ENCODE measurements at places on chromosomes 11 and 22. TPM values are rescaled to one million over a fixed set of nuclear protein-coding genes. Genes with fewer than 3 reads are reported as not detected.

GRCh38 chr11:45648931-45649330 lies 16.5 kb downstream of the CHST1 start:
- DNase-seq, result no peak

The RIMBP3C gene
- polyA plus RNA-seq, result not detected

The NAA40 gene
- polyA plus RNA-seq, result 25.7 TPM

GRCh38 chr11:17719028-17719937 lies at the start of gene MYOD1:
Gene MYOD1, plus strand, starts transcription at chr11:17719571. Its CDS starts 212 bp downstream, at chr11:17719783.
- no peak for DNase-seq

The FDX1 gene
- polyA plus RNA-seq, result 8.6 TPM

GRCh38 chr11:118656563-118657165 lies 22.8 kb downstream of the TREH start:
- no peak for DNase-seq

The DNAJB7 gene
- 0.02 TPM for polyA plus RNA-seq

GRCh38 chr11:12319988-12320387 lies 57.4 kb upstream of the PARVA start:
- DNase-seq, result no peak

DNA sequence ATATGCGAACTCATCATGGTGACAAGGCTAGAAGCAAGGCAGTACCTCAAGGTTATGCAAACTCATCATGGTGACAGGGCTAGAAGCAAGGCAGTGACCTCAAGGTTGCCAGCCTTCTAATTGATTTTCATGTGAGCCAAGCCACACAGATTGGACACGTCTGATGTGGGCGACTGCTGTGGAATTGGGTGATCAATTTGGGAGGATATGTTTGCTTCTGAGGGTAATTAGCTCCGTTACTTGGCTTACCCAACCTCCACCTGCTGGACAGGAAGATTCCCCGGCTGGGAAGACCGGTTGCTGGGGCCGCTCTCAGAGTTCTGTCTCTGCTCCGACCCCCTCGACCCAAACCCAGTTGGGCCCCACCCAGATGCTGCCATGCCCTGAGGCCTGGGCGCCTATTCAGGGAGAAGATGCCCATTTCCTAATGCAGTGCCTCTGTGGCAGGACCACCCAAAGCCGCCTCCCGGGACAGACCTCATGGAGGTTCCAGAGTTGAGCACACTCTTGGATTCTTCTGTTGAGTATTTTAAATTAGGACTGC lies 69.9 kb upstream of the SHANK2 start:
- no peak for DNase-seq

DNA sequence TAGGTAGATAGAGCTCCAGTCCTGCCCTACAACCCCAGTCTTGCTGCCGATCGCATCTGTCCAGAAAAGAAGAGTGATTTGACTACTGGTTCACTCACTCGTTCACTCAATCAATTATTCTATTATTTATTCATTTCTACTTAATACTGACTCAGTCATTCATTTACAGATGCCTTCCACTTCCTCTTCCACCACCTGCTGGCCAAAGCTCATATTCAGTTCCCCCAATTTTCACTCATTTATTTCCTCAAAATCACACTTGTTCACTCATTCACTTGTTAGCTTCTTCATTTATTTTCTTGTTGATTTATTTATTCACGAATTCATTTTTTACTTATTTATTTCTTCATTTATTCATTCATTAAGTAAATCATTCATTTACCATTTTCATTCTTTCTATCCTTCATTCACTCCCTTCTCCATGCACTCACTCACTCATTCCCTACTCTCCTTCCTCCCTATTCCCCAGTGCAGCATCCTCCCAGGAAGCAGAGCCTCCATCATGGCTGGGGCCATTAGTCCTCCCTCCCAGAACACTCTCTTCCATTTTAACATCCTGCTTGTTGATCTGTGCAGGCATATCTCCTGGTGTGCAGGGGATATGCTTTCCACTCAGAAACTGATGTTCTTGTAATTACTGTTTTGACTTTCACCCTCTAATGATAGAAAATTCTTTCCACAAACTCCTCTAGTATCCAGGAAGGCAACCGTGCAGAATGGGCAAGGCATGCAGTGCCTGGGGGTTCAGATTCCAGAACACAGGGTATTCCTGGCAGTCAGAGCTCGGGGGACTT lies 281.0 kb downstream of the TENM4 start:
- DNase-seq, result no peak

- peak; percentile 80 for DNase-seq
Measured at GRCh38 chr11:47148903-47149531, 27.7 kb downstream of the ARFGAP2 start.

The TRPM5 gene
- polyA plus RNA-seq, result 4.8 TPM

GRCh38 chr11:119488256-119488995 lies 65.5 kb upstream of the THY1 start:
- no peak for DNase-seq

The MS4A4A gene
- polyA plus RNA-seq, result 0.89 TPM

DNA sequence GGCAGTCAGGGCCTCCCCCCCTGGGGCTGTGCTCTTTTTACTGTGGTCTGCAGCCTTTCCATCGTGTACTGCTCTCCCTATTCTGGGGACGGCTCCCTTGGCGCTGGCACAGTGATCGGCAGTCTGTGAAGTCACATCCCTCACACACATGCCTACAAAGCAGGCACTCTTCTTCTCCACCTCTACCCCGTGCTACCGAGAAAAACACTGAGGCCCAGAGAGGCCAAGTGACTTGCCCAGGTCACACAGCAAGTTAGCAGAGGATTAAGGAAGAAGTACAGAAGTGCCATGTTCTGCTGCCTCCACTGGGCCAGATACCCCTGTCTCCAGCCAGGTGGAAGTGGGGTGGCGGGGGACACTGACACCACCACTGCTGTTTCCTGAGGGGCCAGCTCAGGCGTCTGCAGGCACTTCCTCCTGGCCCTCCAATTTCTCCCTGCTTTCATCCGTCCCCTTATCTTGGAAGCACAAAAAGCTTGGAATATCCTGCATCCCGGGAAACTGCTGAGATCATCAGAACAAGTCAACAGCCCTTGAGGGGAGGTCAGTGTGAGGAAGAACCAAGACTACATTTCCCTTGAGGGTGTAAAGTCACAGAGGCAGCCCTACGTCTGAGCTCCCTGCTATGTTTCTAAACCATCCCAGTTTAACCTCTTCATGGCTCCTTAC lies 30.2 kb upstream of the KLHL35 start:
- DNase-seq, result no peak

DNA sequence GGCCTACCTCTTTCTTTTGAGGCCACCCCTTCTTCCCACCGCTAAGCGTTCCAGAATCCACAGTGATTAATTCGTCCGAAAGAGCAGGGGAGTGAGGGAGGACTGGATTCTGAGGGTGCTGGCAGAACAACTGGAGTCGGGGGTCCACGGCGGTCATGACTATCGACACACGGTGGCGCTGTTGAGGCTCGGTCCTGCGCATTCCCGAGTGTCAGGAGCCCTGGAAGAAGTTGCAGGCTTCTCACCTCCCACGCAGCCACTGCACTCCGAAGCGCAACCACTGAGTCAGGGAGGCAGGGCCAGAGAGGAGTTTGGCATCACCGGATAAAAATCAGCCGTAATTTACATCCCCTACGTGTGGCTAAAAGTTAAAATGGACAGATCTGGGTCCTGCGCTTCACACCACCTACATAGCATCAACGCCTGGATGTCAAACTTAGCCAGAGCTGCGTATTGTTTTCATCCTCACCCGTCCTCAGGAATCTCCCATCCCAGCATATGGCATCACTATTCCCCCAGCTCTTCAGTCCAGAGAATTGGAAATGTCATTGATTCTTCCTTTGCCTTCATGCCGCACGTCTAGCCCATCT lies 10.7 kb upstream of the CTSF start:
- peak; percentile 93 for DNase-seq

- no peak for DNase-seq
Measured at GRCh38 chr22:43847376-43848289, 14.7 kb downstream of the SULT4A1 start.

The SCGB1D2 gene
- polyA plus RNA-seq, result 3.9 TPM

GRCh38 chr11:83571302-83571701 lies 285.1 kb upstream of the CCDC90B start:
- DNase-seq, result no peak

- no peak for DNase-seq
Measured at GRCh38 chr22:33569559-33569958, 350.7 kb downstream of the LARGE1 start.

DNA sequence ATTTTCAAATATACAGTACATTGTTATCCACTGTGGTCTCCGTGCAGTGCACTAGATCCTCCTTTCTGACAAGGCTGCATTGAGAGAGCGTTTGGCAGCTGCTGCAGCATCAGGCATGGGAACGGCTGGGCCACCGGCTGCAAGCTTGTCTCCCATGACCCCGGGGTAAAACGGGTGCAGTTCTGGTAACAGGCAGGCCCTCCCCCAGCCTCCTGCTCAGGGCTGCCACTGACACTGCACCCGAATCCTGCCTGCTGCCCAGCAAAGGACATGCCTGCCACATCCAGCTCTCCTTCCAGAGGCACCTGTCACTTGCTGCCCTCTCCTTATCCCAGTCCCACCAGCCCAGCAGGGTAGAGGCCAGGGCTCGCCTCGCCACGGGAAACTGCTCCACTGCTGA lies 124.5 kb upstream of the TMEM45B start:
- no peak for DNase-seq

The CABP7 gene
- polyA plus RNA-seq, result 17.9 TPM

The SYCE3 gene
- 0.80 TPM for polyA plus RNA-seq

GRCh38 chr22:23767673-23768548 lies at the start of gene CHCHD10:
Gene CHCHD10, minus strand, starts transcription at chr22:23767972. Its CDS starts 98 bp downstream, at chr22:23767874.
- DNase-seq, result peak; percentile 84

- peak; percentile 80 for DNase-seq
Measured at GRCh38 chr11:123301696-123302400, 106.8 kb upstream of the CLMP start.

DNA sequence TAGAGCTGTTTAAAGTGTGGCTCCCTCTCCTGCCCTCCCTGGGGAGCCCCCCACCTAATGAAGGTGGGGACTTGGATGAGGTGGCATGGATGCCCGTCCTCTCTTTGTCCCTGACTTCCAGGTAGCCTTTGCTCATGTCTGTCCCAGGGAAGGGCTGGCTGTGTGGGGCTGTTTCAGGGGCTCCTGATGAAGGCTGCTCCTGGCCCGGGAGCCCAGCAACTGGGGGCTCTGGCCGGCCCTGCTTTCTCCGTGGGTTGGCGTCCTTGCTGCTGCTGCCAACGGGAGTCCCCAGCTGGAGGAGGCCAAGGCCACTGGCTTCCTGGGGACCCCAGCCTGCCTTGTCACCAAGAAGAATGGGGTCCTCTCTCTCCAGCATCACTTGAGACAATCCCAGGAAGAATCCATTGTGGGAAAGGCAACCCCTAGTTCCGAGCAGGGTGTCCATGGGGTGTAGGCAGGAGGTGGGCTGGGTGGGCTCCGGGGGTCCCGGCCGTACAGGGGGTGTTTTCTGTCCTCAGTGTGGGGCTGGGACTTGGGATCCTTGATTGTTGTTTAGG lies 13.2 kb downstream of the GRAMD4 start:
- no peak for DNase-seq

The NLRP14 gene
- not detected for polyA plus RNA-seq

DNA sequence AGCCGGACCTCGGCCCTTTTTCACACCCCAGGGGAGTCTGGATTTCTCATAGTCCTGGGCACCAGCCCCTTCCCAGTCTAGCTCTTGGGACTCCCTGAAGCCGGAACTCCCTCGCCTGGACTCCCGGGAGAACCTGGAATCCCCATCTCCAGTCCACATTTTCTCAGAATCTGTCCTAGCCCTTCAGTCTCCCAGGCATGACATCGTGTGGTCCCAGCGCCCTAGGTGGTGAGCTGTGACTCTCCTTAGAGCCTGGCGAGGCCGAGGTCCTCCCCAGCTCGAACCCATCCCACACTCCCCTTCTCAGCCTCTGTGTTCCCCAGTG lies 673 bp upstream of the DUSP18 start:
- no peak for DNase-seq

GRCh38 chr11:18282626-18283025 lies 16.6 kb downstream of the SAA1 start:
- DNase-seq, result no peak

DNA sequence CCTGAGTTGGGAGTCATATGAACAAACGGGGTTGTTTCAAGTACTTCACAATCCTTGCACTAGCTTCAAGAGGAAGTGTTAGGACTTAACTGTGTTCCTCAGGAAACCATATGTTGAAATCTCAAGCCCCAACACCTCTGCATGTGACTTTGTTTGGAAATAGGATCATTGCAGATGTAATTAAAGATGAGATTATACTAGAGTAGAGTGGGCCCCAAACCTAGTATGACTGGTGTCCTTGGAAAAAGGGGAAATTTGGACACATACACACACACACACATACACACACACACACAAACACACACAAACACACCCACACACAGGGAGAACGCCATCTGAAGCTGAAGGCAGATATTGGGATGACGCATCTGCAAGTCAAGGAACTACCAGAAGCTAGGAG lies 6.4 kb upstream of the CEP295 start:
- no peak for DNase-seq

The OVOL1 gene
- 1.9 TPM for polyA plus RNA-seq

The TXN2 gene
- polyA plus RNA-seq, result 43.1 TPM

The KREMEN1 gene
- polyA plus RNA-seq, result 3.6 TPM

- no peak for DNase-seq
Measured at GRCh38 chr11:15985860-15986139, 370.5 kb downstream of the SOX6 start.

DNA sequence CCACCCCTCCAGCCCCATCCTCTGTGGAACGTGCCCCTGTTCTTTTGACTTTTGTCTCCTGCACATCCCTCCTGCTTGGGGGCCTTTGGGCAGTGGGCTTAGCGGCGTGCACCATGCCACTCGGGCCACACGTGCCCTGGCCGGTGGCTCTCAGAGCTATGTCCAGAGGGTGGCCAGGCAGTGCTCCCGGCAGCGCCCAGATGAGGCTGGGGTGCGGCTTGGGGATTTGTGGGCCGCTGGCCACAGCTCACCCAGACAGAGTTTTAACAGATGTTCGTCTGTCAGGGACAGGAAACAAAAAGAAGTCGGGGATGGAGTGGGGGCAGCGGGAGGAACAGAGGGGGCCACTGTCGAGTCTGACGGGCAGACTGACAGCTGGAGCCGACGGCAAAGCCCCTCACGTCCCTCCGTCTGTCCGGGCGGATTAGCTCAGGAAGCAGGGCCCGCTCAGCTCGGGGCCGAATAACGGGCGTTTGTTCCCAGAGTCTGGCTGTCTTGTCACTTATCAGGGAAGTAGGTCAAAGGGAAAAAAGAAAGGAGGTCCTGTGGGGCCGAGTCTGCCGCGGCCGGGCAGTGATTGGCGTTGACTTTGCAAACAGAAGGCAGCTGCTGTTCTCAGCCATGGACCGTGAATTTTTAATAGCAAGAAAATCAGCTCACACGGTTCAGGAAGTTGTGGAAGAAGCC lies 61.6 kb downstream of the LRP5 start:
- DNase-seq, result peak; percentile 53

The WBP2NL gene
- polyA plus RNA-seq, result 1.9 TPM

DNA sequence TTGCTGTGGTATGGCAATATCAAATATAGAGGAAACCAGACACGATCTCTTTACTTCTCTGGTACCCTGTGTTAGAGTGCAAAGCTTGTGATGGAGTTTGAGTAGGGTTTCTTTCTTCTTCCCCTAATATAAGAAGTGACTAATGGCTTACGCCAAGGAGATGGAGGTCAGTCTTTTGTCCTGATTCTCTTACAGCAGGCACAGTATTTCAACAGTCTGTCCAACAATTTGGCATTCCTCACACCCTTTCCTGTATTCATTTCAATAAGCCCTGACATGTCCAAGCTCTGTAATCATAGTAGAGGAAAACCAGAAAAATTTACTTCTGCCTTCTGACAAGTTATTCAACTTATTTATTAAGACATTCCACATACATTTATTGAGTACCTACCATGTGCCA lies 546.2 kb downstream of the TMEM135 start:
- DNase-seq, result no peak

- DNase-seq, result no peak
Measured at GRCh38 chr22:36405671-36406538, 18.1 kb upstream of the MYH9 start.
